ENCODE measurements at places on chromosomes 13 and 19. TPM values are rescaled to one million over a fixed set of nuclear protein-coding genes. Genes with fewer than 3 reads are reported as not detected.

DNA sequence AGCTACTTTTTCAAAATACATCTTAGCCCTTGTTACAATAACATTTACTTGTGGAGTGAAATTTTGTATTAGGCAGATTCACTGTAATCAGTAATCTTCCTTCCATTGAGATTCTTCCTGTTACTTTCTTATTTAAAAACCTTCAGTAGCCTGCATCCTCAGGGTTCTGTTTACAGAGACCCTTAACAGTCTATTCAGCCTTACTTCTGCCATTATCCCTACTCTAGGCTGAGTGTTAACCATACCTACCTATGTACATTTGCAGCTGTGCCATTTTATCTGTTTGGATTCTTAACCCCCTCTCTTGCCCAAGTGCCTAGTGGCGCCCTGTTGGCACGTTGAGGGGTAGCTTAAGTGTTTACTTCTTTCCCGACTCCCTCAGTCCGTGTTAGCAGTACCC, 71.9 kb downstream of the LRCH1 start:
- H3K4me1 ChIP-seq, result peaks cover 3% of the 10 kb centered on the region
- no peak overlapping the region for H3K4me3 ChIP-seq

DNA sequence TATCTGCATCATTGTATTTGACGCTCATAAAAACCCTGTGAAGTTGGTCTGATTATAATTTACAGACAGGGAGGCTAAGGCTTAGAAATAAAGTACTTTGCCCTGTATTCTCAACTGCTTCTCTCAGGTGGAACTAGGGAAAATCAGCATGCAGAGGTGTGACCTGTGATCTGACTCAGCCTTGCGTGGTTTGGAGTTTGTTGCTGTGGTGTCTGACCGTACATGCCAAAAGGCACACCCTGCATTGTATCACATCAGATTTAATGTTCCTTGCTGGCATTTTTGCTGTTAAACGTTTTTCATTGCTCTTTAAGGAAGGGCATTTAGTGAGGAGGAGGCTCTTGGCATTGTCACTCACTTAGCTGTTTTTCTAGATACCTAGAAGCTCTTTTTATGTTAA, 58.8 kb upstream of the C1QTNF9B start:
- H3K4me1 ChIP-seq, result no peaks in the 10 kb centered on the region
- H3K27ac ChIP-seq, result no peak overlapping the region
- H3K36me3 ChIP-seq, result no peaks in the 10 kb centered on the region
- H3K4me3 ChIP-seq, result no peak overlapping the region
- DNase-seq, result no peak

- H3K27ac ChIP-seq, result no peak overlapping the region
- H3K4me1 ChIP-seq, result no peaks in the 10 kb centered on the region
- no peaks in the 10 kb centered on the region for H3K36me3 ChIP-seq
Measured at GRCh38 chr13:22505489-22505888, 675.3 kb upstream of the SGCG start.

GRCh38 chr19:16197188-16197621, 506 bp upstream of the AP1M1 start:
- H3K4me1 ChIP-seq, result no peaks in the 10 kb centered on the region
- H3K27me3 ChIP-seq, result no peaks in the 10 kb centered on the region
- DNase-seq, result no peak
- no peak overlapping the region for H3K27ac ChIP-seq
- peaks cover 16% of the 10 kb centered on the region for H3K36me3 ChIP-seq

Gene ANGPTL4
- 0.42 TPM for total RNA-seq

Gene LIPE
- 6.8 TPM for total RNA-seq

Data from thymus (tissue), 14 donors.